ENCODE measurements at places on chromosomes 2 and 18. TPM values are rescaled to one million over a fixed set of nuclear protein-coding genes. Genes with fewer than 3 reads are reported as not detected.

The PPP3R1 gene
- total RNA-seq, result 20.8 TPM

The COL3A1 gene
- 46.7 TPM for total RNA-seq

The OSR1 gene
- total RNA-seq, result not detected

The DSG3 gene
- not detected for total RNA-seq

The RAD51AP2 gene
- total RNA-seq, result not detected

The C2orf80 gene
- not detected for total RNA-seq

The MEP1B gene
- total RNA-seq, result not detected

The CDH20 gene
- not detected for total RNA-seq

The BMP10 gene
- not detected for total RNA-seq

The LYPD6B gene
- total RNA-seq, result not detected

The ANKRD30BL gene
- not detected for total RNA-seq

The TANC1 gene
- total RNA-seq, result 53.0 TPM

The DSG2 gene
- under 0.01 TPM for total RNA-seq

The GULP1 gene
- 80.2 TPM for total RNA-seq

The ESPNL gene
- total RNA-seq, result not detected

The C1QL2 gene
- 0.15 TPM for total RNA-seq

The COLEC11 gene
- not detected for total RNA-seq

The RGPD3 gene
- total RNA-seq, result 0.32 TPM

The ITPRIPL1 gene
- total RNA-seq, result 1.6 TPM

The SIX3 gene
- total RNA-seq, result not detected

The AMER3 gene
- total RNA-seq, result not detected

The SLC14A1 gene
- 1.5 TPM for total RNA-seq

The CTDP1 gene
- 29.6 TPM for total RNA-seq

The RAB31 gene
- 34.1 TPM for total RNA-seq

The CD207 gene
- total RNA-seq, result 0.30 TPM

The CFC1 gene
- not detected for total RNA-seq

The BBS5 gene
- total RNA-seq, result 5.0 TPM

The CNTNAP5 gene
- not detected for total RNA-seq

The CROCC2 gene
- total RNA-seq, result not detected

The DUSP11 gene
- total RNA-seq, result 28.3 TPM

The SERPINB2 gene
- 6.2 TPM for total RNA-seq

The YIPF4 gene
- total RNA-seq, result 29.2 TPM

The LINC00305 gene
- not detected for total RNA-seq
